Chondrocyte (in vitro differentiated cells): ENCODE measurements at places on chromosomes 16 and 17.

DNA sequence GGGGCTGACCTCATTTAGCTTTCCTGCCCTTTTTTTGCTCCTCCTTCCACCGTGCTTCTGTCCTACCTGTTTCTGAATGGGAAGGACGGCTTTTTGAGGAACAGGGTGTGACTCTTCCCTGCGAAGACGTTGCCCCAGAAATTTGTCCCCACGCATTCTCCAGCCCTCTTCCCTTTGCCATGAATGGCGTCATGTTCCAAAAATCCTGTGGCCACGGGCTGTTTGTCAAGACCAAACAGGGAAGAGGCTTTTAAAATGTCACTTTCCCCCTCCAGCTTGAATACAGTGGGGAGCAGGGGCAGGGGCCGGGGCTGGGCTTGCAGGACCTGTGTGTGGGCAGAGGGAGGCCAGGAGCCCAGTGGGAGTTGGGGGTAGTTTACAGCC lies 13.9 kb downstream of the MPRIP start:
- DNase-seq: peak; percentile 20

DNA sequence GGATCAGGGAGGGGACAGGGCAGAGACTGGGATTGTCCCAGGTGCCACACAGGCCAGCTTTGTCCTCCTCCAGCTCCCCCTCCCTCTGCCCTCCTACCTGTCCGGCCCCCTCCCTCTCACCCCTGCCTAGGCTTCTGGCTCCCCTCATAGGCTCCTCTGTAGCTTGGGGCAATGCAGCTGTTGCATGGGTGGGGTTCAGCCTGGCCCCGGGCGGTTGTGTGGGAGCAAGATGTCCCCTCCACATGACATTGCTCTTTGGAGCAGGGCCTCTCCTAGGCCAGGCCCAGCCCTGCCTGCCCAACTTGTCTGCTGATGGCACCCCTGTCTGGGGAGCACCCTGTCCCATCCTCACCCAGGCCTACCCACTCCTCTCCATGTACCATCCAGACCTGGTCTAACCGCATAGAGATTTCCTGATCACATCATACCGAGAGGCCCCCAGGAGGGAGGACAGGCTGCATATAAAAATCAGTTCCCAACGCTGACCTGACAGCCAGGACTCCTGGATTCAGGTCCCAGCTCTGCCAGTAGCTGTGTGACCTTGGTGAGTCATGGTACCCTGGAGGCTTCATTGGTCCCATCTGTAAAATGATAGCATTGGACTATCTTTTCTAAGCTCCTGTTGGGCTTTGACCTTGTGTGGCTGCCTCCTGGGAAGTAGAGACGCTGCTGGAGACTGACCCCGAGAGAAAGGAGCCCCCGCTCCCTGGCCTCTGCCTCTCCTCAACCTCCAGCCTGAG lies 48.8 kb upstream of the DLX4 start:
- no peak for DNase-seq

GRCh38 chr16:67504031-67505021 lies 21.0 kb upstream of the AGRP start:
- DNase-seq: no peak

GRCh38 chr17:21152731-21153130 lies 26.0 kb downstream of the DHRS7B start:
- no peak for DNase-seq

- DNase-seq: no peak
Observed at GRCh38 chr16:50771366-50771765, 29.5 kb downstream of the CYLD start.

- no peak for DNase-seq
Observed at GRCh38 chr17:32795339-32795979, 81.5 kb downstream of the MYO1D start.

DNA sequence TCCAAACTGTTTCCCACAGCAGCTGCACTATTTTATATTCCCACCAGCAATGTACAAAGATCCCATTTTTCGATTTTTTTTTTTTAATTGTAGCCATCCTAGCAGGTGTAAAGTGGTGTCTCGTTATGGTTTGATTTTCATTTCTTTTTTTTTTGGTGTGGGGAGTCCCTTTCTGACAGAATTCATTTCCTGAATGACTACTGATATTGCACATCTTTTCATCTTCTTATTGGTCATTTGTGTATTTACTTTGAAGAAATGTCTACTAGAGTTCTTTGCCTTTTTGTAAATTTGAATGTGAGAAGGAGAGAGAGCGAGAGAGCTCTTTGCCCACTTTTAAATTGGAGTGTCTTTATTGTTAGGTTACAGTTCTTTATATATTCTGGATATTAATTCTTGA lies 14.0 kb downstream of the CYB5B start:
- no peak for DNase-seq

- no peak for DNase-seq
Observed at GRCh38 chr17:19302791-19303331, 59.7 kb downstream of the B9D1 start.

- DNase-seq: no peak
Observed at GRCh38 chr16:48978501-48978900, 303.1 kb downstream of the CBLN1 start.

- no peak for DNase-seq
Observed at GRCh38 chr17:46958041-46958591, 20.9 kb downstream of the RPRML start.

GRCh38 chr16:53131363-53132071 lies 76.7 kb downstream of the CHD9 start:
- DNase-seq: peak; percentile 89

- DNase-seq: no peak
Observed at GRCh38 chr16:1101573-1102332, 5.7 kb upstream of the C1QTNF8 start.
